RWPE1 (cell line): ENCODE measurements at places on chromosomes 2 and 18.
A peak's percentile ranks its signal among the peaks of the same experiment; 100 is the strongest.

- DNase-seq, result no peak
Measured at GRCh38 chr2:10414591-10414990, 33.5 kb downstream of the ODC1 start.

DNA sequence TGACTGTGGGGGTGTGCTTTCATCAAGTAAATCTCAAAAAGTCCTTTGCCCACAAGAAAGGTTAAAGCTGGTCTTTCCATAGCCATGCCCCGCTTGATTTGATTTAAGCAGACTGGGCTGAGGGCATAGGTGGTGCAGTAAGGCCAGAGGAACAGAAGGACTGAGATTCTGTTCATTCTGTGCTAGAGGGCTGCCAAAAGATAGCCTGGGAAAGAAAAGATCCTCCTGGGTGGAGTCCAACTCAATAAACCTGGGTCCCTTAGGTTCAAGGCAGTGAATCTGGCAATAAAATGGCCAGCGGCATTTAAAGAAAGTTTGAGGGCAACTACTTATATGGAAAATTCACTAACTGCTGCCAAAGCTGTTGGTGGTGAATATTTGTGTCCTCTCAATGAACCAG, 59.2 kb upstream of the MAP3K20 start:
- DNase-seq, result no peak

- no peak for DNase-seq
Measured at GRCh38 chr2:206433190-206433589, 10.1 kb upstream of the ADAM23 start.

- no peak for DNase-seq
Measured at GRCh38 chr2:201987426-201987825, 46.2 kb upstream of the FZD7 start.

GRCh38 chr2:157190151-157190550, 67.4 kb upstream of the GALNT5 start:
- peak; percentile 10 for DNase-seq

GRCh38 chr2:28423856-28424605, 31.4 kb downstream of the FOSL2 start:
- no peak for DNase-seq

GRCh38 chr2:138752197-138752956, 27.8 kb downstream of the NXPH2 start:
- DNase-seq, result peak; percentile 38

- DNase-seq, result no peak
Measured at GRCh38 chr2:34656632-34657031, 1057.5 kb upstream of the FAM98A start.

DNA sequence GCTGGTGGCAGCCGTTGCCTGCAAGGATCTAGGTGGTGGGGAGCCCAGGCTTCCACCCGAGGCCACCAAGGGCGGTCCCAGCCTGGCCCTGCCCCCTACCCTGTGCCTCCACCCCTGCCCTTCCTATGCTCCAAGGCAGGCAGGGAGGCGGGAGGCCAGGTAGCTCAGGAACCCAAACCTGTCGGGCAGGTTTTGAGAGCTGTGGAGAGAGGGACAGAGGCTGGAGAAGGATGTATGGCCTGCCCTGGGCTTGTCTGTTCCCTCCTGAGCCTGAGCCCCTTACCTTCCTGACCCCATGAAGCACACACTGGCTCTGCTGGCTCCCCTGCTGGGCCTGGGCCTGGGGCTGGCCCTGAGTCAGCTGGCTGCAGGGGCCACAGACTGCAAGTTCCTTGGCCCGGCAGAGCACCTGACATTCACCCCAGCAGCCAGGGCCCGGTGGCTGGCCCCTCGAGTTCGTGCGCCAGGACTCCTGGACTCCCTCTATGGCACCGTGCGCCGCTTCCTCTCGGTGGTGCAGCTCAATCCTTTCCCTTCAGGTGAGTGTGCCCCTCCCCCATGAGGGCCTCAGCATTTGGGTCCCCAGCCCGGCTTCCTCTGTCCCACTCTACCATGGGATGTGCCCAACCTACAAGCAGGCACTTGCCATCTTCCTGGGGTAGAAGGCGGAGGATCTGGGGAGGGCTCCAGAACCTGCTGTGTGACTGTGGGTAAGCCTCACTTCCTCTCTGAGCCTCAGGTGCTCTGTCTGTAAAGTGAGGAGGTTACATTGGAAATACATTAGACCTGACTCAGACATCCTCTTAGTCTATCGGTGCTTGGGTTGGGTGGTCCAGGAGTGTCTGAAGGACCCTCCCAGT, at the start of gene PROM2:
PROM2 (plus strand) TSS at position 159 of the 860 bp plus-strand sequence; CDS start at position 296, 137 bp downstream.
- DNase-seq, result peak; percentile 71

DNA sequence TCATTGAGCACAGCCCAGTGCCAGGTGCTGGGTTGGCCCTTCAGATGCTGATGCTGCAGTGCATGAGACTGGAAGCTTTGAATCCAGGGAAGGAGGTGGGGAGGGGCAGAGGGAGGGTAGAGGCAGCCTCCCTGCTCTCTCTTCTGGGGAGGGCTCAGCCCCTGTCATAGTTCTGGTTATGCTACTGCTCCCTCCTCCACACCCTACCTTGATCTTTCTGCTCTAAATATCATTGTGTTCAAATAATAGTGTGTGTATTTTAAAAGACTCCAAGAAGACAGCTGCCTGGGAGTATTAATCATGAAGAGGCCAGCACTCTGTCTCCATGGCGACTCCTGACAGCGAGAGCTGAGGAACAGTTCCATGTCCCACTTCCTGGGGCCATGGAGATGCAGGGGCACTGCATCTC, 3.8 kb upstream of the EGR4 start:
- DNase-seq, result no peak

DNA sequence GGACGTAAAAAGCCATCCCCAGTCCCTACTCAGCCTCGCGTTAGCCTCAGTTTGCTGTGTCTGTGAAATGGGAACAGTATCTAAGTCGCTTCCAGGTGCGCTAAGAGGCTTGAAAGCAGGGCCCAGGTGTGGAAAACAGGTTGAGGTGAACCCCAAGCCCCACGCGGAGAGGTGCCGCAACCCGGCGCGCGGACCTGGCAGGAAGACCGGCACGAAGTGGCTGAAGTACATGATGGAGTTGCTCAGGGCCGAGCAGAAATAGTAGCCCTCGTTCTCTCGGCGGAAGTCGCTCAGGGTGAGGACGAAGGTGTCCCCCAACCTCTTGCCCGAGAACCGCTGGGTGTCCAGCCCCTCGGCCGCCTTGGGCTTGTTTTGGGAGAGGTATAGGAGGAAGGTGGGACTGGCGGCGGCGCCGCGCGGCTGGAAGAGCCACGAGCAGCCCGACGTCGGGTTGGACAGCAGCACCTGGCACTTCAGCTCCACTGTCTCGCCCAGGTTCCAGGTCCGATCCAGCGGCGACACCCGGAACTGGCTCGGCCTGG, 508 bp downstream of the CD8A start:
- DNase-seq, result no peak

DNA sequence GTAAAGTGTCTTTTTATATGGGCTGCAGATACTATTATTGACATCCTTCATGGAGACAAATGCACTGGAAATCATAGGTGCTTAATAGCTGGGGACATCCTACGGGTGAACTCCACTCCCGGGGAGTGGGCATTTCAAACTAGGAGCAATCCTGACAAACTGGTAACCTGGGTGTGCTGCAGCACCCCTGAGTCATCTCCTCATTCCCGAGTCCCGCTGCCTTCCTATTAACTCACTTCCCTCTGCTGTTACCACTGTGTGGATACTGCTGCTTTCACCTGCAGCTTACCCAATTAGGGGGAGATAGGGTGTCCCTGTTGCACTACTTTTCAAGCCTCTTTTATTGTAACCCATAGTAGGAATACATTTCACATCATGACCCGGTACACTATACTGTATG, 134.2 kb downstream of the RAPGEF4 start:
- DNase-seq, result peak; percentile 48

DNA sequence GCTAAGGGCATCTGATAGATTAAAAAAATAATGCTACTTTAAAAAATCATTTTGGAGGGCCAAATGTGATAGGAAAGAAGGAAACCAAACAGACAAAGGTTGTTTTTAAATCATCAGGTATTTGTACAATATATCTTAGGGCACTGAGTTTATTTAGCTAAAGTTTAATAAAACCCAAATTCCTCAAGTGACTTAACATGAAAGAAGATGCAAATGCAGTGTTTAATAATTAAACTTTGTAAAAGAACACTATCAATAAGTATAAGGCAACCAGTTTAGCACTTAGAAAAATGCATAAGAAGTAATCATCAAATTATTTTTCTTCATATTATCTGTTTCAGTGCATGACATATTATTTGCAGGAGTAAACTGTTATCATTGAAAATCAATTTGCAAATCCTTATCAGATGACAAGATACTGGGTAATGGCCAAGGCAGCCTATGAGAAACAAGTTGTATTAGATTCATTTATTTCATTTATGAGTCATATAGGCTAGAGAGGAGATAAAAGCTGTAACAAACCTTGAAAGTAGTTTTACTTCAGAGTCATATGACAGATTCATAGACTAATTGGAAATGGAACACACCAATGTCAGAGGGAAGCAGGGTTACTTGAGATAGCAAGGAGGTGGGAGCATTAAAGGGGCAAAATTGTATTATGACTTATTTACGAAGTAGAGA, 165.5 kb downstream of the GCA start:
- no peak for DNase-seq

GRCh38 chr2:53777134-53777533, 9.5 kb downstream of the CHAC2 start:
- no peak for DNase-seq

DNA sequence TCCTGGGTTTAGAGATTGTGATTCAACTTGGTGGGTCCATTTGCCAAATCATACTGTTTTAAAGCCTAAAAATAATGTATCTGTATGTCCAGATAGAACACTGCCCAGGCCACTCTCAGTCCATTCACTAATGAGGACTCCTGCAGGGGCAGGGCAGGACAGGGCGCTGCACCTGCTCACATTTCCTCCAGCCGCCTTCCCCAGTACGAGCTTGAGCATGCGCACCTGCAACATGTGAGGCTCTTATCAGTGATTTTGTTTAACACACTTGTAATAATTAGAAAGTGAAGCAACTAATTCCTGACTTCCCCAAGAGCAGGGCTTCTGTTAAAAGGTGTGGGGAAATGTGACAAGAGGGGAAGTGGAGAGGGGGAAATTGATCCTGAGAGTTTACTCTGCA, 89.7 kb downstream of the AFF3 start:
- DNase-seq, result no peak

GRCh38 chr2:31013301-31013700, 124.9 kb downstream of the GALNT14 start:
- no peak for DNase-seq

DNA sequence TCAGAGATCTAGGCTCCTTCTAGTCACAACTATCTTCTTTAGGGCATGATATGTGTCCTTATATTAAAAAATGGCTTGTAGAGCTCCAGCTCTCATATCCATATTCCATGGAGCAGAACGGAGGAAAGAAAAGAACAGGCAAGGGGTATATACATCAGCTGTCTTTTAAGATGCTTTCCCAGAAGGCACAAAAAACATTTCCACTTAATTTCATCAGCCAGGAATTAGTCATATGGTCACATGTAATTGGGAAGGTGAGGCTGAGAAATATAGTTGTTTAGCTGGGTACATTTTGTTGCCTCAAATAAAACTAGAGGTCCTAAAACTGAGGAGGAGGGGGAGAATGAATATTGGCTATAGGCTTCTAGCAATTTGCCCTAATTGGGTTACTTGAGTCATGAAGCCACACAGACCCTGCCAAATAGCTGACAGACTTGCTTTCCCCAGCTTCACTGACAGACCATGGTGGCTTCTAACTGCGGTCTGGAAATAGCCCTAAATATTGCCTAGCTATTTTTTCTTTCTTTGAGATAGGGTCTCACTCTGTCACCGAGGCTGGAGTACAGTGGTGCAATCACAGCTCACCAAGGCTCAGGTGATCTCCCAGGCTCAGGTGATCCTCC, 20.0 kb downstream of the MAIP1 start:
- no peak for DNase-seq

GRCh38 chr2:228699400-228699799, 517.9 kb upstream of the SPHKAP start:
- DNase-seq, result peak; percentile 4

DNA sequence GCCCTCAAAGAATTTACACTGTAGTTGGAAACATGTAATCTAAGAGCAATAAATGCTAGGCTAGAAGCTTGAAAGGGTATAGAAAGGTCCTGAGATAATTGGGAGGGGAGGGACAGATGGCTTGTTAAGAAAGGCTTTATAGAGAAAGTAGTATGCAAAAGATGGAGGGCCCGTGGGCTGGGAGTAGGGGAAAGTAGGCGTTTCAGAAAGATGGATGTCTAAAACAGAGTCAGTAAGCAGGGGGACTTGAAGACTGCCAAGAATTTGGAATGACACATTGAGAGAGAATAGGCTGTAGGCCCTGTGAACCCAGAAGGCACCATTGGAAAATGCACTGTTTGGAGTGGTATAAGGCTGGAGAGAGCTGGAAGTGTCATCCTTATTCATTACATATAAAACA, 822 bp downstream of the PSMG2 start:
- peak; percentile 26 for DNase-seq

DNA sequence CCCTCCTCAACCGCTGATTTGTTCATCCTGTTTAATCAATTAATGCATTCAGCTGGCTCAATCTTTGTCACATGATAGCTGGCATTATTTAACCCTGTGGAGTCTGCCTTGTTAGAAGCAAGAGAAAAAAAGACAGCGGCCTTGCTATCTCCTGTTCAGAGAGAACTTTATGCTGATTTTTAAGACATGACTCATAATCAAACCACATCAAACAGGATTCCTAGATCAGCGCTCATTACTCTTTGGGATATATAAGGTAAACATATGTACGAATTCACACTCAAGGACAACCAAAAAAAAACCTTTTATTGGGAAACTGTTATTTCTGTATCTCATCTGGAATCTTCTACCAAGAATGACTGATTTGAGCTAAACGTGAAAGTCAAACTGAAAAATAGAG, 195.1 kb downstream of the C1D start:
- DNase-seq, result peak; percentile 30

GRCh38 chr2:36379710-36380448, 24.3 kb downstream of the CRIM1 start:
- no peak for DNase-seq
